T-helper 9 cell (primary cell): ENCODE measurements at places on chromosomes 11 and 22.

DNA sequence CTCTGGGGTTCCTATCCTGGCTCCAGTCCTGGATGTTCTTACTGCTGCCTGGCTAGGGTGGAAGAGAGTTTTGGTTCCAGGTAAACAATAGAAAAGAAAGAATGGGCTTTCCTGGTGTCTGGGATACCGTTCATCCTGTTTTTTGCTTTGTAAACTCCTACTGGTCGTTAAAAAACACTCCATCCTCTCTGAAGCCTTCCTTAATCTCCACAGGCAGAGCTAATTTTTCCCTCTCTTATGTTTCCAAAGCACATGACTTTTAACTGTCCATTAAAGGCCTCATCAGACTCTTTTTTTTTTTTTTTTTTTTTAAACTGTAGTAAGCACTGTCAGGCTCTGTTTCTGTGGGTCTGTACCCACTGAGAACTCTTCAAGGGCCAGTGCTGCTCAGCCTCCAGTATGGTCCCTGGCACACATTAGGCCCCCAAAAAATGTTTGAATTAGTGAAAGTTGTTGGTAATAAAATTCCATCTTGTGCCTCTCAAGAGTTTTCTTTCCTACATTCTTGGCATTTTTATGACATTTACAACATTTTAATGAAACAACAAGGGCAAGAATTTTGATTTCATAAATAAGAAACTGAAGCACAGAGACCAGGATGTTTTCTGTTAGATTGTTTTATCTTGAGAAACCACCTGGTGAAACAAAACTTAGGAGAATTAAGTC lies 104.2 kb downstream of the TEAD1 start:
- no peak for DNase-seq

DNA sequence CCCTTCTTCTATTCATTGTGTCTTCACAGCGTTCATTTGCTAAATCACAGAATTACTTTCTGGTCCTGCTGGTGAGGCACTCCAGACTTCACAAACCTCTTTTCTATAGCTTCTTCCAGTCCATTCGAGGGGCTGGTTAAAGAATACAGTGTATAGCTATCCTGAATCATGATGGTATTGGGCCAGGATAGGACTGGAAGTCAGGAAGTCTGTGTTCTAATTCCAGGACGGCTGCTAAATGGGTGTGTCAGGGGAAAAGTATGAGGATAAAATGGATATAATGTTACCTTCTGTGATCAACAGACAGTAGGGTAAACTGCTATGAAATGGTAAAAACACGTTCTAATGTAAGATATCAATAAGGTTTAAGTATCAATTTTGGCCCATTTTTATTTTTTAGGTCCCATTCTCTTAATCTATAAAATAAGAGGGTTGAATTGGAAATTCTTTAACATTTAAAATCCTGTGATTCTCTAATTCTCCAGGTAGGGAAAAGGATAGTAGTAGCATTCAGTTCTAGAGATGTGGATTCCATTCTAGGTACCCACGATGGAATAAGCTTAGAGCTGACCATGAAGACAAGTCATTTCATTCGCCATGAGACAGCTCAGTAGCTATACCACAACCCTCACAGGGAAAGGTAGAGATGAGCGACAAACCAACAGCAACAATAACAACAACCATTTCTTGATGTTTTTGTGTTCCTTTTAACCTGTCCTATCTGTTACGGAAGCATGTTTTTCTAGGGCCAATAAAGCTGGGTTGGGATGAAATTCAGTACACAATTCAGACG lies 96.1 kb downstream of the SLC1A2 start:
- no peak for DNase-seq

DNA sequence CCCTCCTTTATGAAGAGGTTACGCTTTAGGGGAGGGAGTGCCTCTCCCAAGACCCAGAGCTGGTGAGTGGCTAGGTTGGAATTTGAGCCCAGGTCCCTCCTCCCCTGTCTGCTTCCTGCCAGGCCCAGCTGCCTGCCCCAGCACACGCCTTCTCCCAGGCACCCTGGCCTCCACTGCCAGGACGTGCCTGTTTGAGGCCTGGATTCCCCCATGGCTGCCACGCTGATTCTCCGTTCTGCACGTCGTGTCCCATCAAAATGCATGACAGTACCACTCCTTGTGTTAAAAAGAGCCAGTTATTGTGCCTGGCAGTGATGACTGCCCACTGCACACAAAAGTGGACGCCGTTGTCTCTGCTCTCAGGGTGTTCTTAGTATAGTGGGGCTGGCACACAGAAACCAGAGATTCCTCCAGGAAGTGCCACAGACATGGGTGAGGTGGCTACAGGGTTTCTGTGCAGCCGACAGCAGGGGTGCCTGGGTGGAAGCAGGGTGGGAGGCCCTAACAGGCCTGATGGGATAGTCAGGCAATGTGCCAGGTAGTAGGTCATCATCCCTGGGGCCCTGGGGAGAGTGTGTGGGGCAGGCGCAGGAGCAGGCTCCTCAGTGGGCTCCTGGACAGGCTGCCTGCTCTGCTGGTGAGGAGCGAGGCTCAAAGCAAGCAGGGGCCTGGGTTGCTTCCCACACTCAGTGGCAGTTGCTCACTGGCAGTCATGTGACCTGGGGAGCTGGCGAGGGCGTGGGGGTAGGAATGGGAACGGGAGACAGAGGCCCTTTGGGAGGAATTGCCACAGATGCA lies 24.2 kb downstream of the MED15 start:
- DNase-seq, result no peak

DNA sequence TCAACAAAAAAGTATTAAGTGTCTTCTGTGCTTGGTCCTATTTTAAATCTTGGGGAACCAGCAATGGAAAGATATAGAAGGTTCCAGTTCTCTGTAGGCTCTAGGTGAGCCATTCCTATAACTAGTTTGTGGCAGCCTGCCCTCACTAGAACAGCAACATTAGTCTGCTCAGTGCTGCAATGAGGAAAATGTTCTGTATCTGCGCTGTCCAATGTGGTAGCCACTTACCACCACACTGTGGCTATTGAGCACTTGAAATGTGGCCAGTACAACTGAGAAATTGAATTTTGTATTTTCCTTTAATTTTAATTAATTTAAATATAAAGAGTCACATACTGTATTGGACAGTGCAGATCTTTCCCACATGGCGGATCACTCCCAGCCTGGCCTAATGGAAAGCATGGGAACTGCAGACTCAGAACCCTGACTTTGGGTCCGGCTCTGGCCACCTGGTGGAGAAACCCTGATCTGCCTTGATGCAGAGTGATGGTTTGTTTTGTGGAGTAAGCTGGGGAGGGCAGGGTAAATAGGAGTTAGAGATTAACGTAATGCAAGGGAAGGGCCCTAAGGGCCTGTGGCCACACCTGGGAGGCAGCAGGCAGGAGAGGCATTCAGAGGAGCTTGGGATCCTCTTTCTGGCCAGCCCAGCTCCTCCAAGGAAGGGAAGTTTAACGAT lies 101.0 kb downstream of the ME3 start:
- no peak for DNase-seq

DNA sequence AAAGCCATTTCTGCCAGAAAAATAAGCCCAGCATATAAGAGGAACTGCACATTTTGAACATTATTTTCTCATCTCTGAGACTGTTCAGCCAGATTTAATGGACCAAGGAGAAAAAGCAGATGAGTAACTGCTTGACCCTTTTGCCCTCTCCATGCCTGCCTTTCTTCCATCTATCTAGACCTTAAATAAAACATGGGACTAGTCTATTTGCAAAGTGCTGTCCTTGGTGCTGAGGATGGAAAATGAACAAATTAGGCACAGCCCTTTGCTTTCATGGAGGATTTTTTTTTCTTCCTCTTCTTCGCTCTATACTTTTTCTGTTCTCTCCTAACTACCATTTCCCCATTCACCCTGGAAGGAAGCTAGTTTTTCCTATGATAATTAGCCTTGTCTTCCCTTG lies 361.3 kb downstream of the GRM5 start:
- no peak for DNase-seq

GRCh38 chr22:41929418-41929810 lies 2.8 kb upstream of the TNFRSF13C start:
- no peak for DNase-seq

DNA sequence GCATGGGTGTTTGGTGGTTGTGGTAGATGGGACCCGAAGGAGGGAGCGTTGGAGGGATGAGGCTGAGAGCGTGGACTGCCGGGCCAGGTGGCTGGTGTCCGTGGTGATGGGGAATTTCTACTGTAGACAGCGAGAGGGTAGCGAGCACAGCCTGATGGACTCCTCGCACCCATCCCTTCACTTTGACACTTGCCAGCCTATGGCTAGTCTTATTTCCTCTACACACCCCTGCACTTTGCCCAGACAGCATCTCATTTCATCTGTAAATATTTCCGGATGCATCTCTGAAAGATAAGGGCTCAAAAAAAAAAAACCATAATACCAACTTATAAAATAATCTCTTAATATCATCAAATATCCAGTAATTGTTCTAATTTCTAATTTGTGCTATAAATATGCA lies 5.8 kb downstream of the OMP start:
- no peak for DNase-seq

GRCh38 chr22:36914390-36914752 lies 943 bp downstream of the CSF2RB start:
- no peak for DNase-seq

DNA sequence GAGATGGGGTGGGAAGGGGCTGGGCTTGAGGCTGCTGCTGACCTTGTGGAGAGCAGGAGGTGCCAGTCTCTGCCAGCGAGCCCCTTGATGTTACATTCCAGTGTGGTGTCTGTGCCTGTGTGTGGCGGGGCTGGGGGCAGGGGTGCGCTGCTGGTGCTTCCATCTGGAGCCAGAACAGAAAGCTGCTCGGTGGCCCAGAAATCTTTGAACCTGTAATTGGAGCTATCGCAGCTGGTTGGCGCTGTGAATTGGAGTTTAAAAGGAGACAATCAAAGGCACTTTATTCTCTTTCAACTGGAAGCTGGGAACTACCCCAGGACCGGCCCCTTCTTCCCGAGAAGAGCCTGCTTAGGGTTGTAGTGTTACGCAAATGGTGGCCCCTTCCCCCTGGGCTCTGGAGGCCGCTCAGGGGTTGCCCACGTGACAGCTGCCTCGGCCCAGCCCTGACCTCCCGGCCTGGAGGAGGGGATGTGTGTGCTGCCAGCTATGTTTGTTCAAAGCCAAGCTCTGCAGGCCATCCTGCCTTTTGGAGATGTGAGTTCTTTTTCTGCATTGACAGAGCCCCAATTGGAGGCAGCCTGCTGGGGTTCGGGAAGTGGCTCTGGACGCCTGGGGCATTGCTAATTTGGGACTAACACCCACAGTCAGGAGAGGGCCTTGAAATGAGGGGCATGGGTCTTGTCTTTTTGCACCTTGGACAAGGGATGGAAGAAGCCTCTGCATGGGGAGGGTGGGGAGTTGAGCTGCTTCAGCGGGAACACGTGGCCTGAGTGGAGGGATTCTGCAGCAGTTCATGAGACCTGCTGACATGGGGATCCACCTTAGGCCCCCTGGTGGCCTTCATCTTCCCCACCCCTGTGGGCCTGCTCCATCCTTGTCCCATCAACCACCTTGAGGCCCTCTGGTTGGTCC lies 14.0 kb upstream of the ARSA start:
- DNase-seq, result no peak

- no peak for DNase-seq
These were observed 14.6 kb downstream of the DKK3 start for GRCh38 chr11:11993839-11994238.

DNA sequence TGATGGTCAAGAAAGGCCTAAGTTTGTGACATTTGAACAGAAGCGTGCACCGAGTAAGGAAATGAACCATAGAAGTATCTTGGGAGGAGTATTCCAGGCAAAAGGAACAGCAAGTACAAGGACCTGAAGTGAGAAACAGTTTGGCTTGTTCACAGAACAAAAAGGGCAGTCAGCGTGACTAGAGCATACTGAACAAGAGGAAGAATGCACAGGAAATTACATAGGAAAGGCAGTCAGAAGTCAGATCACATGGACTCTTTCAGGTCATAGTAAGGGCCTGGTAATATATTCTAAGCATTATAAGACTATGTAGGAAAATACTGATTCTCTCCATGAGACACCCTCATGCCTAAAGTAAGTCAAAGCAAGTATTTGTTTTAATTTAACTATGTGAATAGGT lies 52.3 kb upstream of the GAB2 start:
- DNase-seq, result no peak

DNA sequence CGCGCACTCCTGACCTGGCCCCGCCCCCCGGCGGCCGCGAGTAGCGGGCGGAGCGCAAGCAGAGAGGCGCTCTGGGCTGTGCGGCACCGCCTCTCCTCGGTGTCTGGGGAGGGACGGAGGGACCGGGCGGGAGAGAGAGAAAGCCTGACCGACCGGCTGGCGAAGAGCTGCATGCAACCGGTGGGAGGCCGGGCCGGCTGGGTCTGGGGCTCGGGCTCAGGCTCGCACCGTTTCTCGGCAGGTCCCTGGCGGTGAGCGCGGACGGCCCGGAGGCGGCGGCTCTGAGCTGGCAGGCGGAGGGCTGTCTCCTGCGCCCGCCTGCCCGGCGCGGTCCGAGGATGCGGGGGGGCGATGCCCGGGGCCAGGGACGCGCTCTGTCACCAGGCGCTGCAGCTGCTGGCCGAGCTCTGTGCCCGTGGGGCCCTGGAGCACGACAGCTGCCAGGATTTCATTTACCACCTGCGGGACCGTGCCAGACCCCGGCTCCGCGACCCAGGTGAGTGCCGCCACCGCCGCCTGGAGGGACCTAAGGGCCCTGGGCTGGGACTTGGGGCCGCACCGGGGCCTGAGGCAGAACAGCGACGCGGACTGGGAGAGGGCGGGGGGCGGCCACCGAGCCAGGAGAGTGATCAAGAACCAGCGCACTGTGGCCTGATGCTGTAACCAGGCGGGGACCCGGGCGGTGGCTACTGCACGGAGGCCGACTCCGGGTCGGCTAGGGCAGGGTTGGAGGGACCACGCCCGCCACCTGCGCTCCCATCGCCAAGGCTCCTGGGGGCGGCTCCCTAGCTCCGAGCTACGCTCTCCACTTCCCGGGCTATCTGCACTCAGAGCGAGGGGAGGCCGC lies at the start of gene SYT9:
TSS of gene SYT9 (plus strand) at position 69 of the 847 bp plus-strand sequence. CDS start at position 352, 283 bp downstream.
- no peak for DNase-seq

GRCh38 chr22:25869771-25870170 lies 127.8 kb downstream of the MYO18B start:
- no peak for DNase-seq

DNA sequence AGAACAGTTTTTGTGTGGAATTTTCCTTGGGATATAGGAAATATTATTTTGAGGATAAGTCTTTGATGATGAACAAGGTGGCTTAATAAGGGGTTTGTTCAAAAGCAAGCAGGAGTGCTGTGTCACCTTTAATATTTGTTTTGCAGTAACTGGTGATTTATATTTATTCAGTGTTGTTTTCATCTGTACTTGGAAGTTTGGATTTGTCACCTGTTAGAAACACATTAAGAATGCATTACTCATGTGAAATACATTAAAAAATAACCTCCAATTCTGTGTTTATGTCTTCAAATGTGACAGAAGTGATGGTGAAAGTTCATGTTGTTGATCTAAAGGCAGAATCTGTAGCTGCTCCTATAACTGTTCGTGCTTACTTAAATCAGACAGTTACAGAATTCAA lies 70.5 kb downstream of the DKK3 start:
- DNase-seq, result no peak

GRCh38 chr11:72740562-72741428 lies 11.4 kb downstream of the ARAP1 start:
- DNase-seq, result no peak

- DNase-seq, result no peak
These were observed 5.4 kb downstream of the FREY1 start for GRCh38 chr11:45901626-45902025.
